ENCODE measurements at places on chromosomes 6 and 20.

- no peak for DNase-seq
Measured at GRCh38 chr6:51972659-51973058, 114.8 kb downstream of the PKHD1 start.

DNA sequence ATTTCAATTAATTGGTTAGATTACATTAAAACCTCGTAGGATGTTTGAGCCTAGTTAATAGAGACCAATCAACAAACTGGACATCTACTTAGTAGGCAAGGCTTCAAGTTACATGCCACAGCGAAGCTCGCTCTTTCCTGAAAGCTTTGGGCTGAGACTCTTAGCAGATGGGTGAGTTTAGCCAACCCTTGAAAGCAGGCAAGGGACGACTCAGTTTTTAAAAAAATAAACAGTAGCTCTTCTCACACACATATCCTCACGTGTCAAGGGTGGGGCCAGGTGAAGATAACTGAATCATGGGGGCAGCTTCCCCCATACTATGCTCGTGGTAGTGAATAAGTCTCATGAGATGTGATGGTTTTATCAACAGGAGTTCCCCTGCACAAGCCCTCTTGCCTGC, 775 bp downstream of the MTFR2 start:
- no peak for DNase-seq

DNA sequence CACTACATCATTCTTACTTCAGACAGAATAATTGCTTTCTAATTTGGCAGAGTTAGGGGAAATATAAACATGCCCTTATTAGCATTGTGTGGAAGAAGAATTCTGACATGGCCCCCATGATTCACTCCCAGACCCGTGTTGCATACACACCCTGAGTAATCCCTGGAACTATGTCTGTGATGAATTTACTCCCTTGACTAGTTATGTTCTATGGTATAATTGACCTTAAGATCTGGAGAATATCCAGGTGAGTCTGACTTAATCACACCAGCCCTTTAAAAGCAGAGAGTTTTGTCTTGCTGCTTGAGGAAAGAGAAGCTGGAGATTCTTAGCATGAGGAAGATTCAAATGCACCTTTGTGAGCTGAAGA, 262.9 kb downstream of the SOX4 start:
- peak; percentile 54 for DNase-seq

GRCh38 chr6:25363427-25363826, 84.3 kb downstream of the CARMIL1 start:
- DNase-seq, result no peak

- no peak for DNase-seq
Measured at GRCh38 chr20:1626528-1627199, 6.9 kb upstream of the SIRPB1 start.

DNA sequence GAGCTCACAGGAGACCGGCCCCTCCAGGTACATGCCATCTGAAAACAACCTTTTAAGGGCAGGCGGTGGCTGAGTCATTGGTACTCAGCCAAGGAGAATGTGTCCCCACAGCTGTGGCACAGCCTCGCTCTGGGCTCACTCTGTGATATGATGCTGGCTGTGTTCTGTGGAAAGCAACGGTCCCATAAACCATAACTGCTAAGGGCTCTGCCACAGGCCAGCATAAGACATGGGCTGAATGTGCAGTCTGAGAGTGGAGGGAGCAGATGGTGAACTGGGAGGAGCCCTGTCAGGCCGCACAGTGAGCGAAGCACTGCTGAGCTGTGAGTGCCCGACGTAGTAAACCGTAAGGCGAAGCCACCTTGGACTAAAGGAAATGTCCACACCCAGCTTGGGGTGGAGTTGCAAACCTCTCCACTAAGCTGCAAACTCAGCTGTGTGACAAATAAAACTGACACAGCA, 375.8 kb downstream of the THBS2 start:
- no peak for DNase-seq

GRCh38 chr6:45031601-45032000, 296.5 kb upstream of the RUNX2 start:
- no peak for DNase-seq

DNA sequence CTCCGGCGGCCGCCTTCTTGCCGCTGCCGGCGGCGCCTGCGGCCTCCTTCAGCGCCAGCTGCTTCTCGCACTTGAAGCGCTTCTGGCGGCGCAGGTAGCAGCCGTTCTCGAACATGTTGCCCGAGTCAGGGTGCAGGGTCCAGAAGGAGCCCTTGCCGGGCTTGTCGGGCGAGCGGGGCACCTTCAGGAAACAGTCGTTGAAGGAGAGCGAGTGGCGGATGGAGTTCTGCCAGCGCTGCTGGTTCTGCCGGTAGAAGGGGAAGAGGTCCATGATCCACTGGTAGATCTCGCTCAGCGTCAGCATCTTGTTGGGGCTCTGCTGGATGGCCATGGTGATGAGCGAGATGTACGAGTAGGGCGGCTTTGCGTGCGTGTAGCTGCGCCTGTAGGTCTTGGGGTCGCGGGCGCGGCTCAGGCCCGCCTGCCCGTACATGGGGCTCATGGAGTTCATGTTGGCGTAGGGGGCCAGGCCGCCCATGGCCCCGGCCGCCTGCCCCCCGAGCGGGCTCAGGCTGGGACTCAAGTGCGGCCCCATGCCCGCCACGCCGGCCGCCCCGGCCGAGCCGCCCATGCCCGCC, 1.9 kb downstream of the FOXA2 start:
- DNase-seq, result no peak

GRCh38 chr6:108841377-108841855, 6.8 kb upstream of the ARMC2 start:
- DNase-seq, result no peak

DNA sequence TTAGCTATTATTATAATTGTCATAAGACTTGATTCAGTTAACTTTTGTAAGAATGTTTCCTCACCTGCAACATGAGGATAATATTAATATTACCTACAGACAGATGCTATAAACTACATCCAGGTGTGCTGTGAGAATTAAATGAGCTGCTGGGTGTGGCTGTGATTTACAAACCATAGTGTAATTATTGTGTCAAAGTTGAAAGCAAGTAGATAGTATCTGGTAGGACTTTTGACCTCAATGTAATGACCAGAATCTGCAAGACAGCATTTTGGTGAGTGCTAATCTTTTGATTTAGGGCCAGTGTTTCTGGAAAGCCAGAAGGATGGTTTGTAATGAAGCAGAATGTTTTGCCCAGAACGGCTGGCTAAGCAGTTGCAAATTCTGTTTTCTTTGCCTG, 162.5 kb downstream of the TRMT11 start:
- DNase-seq, result no peak

DNA sequence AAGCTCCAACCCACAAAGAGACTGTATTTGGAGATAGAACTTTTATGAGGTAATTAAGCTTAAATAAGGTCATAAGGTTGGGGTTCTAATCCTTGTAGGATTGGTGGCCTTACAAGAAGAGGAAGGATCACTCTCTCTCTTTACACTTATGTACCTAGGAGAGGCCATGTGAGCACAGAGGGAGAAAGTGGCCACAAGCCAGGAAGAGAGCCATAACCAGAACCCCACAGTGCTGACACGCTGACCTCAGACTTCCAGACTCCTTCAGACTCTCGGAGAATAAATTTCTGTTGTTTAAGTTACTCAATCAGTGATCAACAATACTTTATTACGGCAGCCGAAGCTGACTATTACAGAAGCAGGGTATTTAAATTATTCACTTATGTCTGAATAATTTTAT, 430.5 kb upstream of the EPHA7 start:
- peak; percentile 4 for DNase-seq

GRCh38 chr20:44961870-44962267, 1.7 kb upstream of the TOMM34 start:
- DNase-seq, result no peak

DNA sequence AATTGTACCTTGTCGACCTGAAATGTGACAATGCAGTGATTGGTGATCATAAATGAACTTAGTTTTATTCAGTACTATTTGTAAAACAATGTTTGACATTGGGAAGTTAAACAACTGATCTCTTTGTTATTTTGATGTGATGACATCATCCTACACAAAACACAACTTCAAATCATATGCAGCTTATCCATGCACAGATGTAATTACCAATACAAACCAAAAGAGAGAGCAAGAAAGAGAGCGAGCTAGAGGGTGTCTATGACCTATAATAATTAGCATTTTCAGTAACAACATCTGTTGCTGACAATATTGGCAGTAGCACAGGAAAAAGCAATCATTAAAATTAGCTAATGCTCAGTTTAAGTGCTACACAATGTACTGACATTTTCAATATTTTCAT, 320.9 kb downstream of the UTRN start:
- no peak for DNase-seq

- DNase-seq, result peak; percentile 38
Measured at GRCh38 chr6:91276315-91276714, 689.4 kb upstream of the MAP3K7 start.

- no peak for DNase-seq
Measured at GRCh38 chr6:168412456-168412855, 28.5 kb upstream of the SMOC2 start.

DNA sequence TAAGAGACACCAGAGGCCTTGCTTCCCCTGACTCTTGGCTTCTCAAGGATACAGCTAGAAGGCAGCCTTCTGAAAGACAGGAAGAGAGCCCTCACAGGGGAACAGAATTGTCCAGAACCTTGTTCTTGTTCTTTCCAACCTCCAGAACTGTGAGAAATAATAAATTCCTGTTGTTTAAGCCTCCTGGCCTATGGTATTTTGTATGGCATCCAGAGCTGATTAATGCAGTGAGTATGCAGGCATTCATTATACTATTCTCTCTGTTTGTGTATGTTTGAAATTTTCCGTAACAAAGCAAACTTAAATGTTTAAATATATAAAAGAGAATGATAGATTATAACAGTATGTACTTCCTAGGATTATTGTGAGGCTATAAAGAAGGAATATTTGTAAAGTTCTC, 903.4 kb upstream of the FLRT3 start:
- no peak for DNase-seq

- no peak for DNase-seq
Measured at GRCh38 chr20:3670511-3670910, 7.3 kb upstream of the GFRA4 start.

- DNase-seq, result no peak
Measured at GRCh38 chr6:123945386-123945785, 141.7 kb downstream of the NKAIN2 start.

DNA sequence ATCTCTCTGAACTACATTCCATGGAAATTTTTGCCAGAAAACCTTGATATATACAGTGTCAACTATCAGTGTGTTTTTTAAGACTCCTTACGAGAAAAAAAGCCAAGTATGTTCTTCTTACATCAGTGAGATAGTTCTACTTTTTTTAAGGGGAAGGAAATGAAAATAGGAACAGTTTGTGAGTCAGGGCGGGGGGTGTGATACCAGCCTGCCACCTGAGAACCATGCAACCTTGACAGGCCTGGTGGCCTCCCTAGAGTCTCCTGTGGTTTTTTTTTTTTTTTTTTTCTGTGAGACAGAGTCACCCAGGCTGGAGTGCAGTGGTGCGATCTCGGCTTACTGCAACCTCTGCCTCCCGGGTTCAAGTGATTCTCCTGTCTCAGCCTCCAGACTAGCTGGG, 96.3 kb upstream of the GCM1 start:
- no peak for DNase-seq

- DNase-seq, result peak; percentile 59
Measured at GRCh38 chr20:5205348-5206210, 78.8 kb downstream of the CDS2 start.

DNA sequence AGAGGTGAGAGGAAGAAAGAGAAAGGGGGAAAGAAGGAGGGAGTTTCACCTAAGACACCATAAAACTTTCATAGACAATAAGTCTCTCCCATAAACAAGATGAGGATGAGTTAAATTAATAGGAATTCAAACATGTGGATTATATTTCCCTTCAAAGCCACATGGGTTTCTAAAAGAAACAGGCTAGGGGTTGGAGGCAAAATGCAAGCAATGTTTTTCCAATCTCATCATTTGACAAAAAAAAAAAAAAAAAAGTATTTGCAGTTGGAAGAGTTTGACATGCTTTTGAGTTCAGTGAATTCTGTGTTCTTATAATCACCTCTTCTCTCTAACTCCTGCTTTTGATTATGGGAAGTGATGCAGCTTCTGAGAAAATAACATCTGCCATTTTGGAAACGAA, 286.5 kb upstream of the PRND start:
- no peak for DNase-seq

DNA sequence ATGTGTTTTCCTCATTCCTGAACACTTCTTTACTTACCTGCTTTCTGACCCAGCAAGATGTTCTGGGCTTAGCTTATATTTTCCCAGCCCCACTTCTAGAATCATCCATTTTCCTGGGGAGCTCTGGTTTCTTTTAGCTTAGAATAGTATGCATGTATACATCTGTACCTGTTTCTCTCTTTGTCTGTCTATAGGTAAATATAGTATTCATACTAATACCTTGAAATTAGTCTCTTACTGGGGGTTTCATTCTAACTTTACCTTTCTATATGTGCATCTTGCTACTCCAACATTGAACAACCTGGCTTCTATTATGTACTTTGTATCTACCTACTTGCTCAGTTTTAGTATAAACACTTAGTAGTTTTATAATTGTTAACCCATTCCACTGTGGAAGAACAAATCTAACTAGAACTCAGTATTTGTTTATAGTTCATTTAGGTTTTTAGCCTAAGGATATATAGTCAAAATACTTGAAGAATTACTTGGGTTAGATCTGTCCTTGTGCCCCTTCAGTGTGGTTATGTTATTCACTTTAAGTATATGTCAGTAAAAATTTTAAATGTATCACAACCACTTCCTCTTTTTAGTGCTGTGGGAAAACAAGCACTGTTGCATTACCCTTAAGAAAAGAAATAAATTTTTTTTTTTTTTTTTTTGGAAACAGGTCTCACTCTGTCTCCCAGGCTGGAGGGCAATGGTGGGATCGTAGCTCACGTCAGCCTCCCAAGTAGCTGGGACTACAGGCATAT, 54.0 kb downstream of the ASXL1 start:
- DNase-seq, result no peak

DNA sequence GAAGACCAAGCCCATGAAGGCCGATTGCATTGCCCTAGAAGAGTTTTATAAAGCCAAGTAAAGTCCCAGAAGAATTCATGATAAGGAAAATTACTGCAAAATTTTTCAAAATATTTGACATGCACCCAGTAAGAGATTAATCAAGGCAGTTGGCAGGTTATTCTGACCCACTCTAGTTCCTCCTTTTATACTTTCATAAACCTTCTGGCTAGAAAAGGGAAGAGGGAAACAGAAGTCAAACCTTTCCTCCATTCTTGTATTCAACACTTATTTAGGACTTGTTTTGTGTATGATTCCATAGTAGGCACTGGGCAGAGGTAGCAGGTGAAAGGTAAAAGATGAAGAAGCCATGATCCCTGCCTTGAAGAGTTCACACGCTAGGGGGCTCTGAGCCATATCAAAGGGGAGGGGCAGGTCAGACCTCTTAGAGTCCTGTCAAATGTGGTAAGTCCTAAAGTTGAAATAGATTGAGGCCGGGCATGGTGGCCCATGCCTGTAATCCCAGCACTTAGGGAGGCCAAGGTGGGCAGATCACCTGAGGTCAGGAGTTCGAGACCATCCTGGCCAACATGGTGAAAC, 85.4 kb downstream of the NDUFAF5 start:
- no peak for DNase-seq

GRCh38 chr6:20629509-20629908, 95.3 kb downstream of the CDKAL1 start:
- no peak for DNase-seq

GRCh38 chr6:159390381-159390780, 221.2 kb downstream of the FNDC1 start:
- DNase-seq, result peak; percentile 24

- DNase-seq, result no peak
Measured at GRCh38 chr6:152828431-152828830, 77.8 kb downstream of the VIP start.

GRCh38 chr6:154249499-154250298, 106.9 kb downstream of the IPCEF1 start:
- DNase-seq, result no peak

GRCh38 chr6:2565499-2565898, 185.2 kb downstream of the MYLK4 start:
- no peak for DNase-seq

- no peak for DNase-seq
Measured at GRCh38 chr6:160523223-160523622, 140.9 kb downstream of the LPA start.

All from astrocyte of the cerebellum (primary cell).